Dermis blood vessel endothelial cell (primary cell): ENCODE measurements at places on chromosomes 16 and 17.

GRCh38 chr16:17359788-17360390 lies 110.9 kb downstream of the XYLT1 start:
- DNase-seq, result no peak

- no peak for DNase-seq
Observed at GRCh38 chr17:6461792-6462524, 17.7 kb downstream of the PIMREG start.

- DNase-seq, result no peak
Observed at GRCh38 chr17:34615326-34615725, 35.9 kb downstream of the TMEM132E start.

DNA sequence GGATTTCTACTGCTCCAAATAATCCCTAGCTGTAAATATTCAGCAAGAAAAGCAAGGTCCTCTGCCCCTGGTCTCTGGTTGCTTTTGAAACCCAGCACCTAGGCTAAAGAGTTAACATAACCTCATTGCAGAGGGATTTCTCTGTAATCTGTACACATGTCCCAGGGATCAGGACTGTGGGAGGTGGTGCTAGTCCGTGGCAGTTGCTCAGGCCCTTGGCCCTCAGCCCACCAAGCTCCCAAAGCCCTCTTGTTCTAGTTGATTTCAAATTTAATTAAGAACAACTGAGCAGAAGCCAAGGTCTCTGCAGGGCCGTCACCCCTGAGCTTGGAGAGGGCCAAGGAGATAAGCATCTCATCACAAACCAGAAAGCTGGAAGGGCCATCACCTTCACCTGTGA lies 181.1 kb downstream of the SOX9 start:
- no peak for DNase-seq

GRCh38 chr17:1643293-1643998 lies 2.1 kb downstream of the SCARF1 start:
- peak; percentile 59 for DNase-seq
